ENCODE measurements at places on chromosomes 6 and 20.

DNA sequence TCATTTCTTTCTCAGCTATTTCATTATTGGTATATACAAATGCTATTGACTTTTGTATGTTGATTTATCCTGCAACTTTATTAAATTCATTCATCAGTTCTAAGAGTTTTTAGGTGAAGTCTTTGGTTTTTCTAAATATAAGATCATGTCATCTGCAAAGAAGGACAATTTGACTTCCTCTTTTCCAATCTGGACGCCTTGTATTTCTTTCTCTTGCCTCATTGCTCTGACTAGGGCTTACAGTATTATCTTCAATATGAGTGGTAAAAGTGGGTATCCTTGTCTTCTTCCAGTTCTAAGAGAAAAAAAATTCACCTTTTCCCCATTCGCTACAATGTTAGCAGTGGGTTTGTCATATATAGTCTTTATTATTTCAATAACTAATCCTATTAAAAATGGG, 38.0 kb downstream of the KIF16B start:
- DNase-seq: no peak

DNA sequence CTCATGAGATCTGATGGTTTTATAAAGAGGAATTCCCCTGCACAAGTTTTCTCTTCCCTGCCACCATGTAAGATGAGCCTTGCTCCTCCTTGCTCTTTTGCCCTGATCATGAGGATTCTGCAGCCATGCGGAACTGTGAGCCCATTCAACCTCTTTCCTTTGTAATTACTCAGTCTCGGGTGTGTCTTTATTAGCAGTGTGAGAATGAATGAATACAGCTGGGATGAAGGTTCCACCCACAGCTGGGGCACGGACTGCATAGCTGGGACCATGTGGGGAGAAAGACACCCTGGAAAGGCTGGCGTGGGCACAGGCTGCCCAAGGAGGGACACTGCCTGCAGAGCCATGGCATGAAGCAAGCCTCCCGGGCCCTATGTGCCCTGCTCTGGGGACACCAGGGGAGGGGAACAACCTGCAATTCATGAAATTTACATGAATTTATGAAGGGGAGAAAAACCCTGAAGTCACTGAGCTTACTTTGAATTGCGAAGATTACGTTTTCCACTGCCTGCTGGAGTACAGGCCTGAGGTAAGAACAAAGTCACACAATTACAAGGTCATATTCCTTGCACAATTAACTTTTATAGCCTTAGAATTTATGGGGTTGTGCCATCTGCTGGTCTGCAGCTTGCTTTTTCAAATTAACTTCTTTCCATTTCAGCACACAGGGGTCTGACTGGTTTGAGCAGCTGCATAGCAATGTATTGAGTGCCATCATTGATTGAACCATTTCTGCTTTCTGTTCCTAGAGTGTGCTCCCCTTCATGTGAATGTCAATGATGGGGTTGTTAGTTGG, 46.2 kb downstream of the SLC22A1 start:
- no peak for DNase-seq

DNA sequence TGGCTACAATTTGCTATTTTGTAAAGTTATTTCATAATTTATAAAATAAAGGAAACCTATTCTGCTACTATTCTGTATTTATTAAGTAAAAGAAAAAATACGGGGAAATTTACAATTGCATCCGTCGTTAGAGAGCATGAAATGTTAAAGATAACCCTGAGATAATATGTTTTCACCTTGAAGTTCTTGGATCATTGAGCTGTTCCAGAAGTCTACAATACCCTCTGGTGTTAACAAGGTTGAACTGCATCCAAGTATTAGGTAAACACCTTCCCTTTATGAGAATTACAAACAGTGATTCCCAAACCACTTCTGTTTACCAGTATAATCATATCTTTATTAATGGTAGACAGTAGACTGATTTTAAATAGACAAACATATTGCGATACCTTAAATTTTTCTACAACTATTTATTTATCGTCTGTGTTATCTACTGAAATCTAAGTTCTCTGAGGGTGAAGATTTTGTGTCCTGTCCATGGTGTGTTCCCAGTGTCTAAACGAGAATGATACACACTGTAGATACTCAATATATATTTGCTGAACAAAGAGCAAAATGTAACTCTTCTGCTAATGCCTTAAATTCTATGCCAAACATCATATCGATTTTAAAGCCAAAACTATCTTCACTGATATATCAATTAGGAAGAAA, 28.2 kb downstream of the TBC1D32 start:
- no peak for DNase-seq

DNA sequence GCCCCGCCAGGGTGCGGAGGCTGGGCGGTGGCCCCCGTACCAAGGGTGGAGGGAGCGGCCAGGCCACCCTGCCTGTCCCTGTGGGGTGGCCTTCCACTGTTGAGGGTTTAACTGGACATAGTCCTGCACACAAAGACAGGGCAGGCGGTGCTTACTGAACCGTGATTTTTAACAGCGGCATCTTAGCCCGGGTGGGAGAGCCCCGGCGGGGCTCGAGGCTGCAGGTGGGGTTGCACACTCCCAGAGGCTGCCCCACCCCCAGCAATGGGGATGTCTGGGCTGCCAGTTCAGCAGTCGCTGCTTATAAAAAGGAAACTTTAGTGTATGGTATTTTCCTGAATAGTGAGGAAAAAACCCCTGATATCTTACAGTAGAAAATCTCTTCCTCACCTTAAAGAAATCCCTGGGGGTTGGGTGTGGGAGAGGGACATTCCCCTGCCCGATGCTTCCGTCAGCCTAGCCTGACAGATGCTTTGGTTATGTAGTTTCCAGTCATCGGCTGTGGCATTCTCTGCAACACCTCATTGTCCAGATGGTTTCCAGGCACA, 79.4 kb downstream of the IRF4 start:
- DNase-seq: no peak

DNA sequence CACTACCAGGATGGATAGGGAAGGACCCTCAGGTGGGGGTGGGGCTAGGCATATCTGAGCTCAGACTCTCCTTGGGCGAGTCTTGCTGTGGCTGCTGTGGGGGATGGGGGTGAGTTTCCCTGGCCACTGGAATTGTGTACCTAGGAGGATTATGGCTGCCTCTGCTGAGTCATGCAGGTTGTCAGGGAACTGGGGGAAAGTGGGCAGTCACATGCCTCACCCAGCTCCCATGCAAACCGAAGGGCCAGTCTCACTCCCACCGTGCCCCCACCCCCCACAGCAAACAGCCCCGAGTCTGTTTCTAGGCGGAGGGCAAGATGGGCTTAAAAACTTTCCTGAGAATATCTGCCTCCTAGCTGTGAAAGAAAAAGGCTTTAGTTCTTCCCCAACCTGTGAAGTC, 210.3 kb upstream of the FERMT1 start:
- DNase-seq: no peak

GRCh38 chr20:48210111-48211027, 425.1 kb upstream of the SULF2 start:
- no peak for DNase-seq

DNA sequence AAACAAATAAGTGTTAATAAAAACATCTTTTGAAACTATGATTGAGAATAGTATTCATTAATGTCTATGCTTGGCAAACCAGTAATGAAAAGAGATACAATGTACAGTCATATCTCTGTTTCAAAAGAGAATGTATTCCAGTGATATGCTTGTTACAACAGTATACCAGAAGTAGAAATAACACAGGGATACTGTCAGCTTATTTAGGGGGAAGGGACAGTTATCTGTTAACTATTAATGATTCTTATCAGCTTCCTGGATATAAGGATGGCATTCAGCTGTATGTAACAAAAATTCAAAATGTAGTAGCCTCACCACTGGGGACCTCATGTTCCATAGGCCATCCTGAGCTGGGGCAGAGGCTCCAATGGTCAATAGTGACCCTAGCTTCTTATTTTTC, 103.8 kb upstream of the TBX18 start:
- DNase-seq: no peak

GRCh38 chr20:1267809-1268374, 1.8 kb downstream of the SNPH start:
- DNase-seq: no peak

GRCh38 chr6:146357578-146358430, 185.8 kb upstream of the RAB32 start:
- DNase-seq: no peak

DNA sequence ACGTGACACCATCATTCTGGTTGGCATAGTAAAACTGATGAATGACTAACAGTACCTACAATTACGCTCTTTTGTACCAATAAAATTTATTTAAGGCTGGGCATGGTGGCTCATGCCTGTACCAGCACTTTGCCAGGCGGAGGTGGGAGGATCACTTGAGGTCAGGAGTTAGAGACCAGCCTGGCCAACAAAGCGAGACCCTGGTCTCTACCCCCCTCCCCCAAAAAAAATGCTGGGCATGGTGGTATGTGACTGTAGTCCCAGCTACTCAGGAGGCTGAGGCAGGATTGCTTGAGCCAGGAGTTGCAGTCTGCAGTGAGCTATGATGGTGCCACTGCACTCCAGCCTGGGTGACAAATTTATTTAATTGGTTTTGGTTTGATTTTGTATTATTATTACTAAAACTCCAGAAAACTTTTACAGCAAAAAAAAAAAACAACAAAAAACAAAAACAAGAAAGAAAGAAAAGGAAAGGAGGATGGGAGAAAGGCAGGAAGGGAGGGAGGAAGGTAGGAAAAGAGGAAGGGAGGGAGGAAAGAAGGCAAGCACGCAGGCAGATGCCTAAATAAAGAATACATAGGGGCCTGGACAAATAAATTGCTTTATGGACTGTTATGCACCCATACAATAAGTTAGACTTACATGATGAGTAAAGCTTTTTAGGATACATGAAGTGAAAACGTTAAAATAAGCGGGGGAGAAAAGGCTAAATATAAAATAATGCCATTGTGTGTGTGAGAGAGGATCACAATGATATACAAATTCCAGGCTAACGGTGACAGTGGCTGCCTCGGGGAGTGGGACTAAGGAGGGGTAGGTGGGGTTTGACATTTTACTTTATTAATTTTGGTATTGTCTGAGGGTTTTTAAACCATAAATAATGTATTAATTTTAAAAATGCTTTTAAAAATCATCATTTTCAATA, 682 bp upstream of the ZSCAN9 start:
- DNase-seq: no peak

All from stimulated activated CD4-positive, alpha-beta T cell treated with anti-CD3 and anti-CD28 coated beads, Interleukin-12 subunit alpha, Interleukin-12 subunit beta, amount 100 ng/mL, for 24 hours (primary cell).